NCI-H2081 (cell line): ENCODE measurements at places on chromosomes 3 and 15.

DNA sequence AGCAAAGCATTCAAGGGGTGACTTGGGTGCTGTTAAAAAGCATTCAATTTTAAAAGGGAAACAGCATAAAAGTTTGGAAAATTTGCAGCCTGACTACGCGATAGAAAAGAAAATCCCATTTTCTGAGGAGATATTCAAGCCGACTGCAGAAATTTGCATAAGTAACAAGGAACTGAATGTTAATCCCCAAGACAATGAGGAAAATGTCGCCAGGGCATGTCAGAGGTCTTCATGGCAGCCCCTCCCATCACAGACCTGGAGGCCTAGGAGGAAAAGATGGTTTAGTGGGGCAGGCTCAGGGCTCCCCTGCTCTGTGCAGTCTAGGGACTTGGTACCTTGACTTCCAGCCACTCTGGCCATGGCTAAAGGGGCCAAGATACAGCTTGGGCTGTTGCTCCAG, 93.1 kb downstream of the ISL2 start:
- no peak for DNase-seq

GRCh38 chr3:74067296-74067695, 442.6 kb upstream of the PDZRN3 start:
- peak; percentile 17 for DNase-seq

GRCh38 chr3:14258906-14259904, 80.6 kb downstream of the LSM3 start:
- no peak for DNase-seq

GRCh38 chr3:196569003-196569516, 600 bp downstream of the FBXO45 start:
- DNase-seq = peak; percentile 72

GRCh38 chr3:171874251-171874681, 31.1 kb downstream of the TMEM212 start:
- no peak for DNase-seq

DNA sequence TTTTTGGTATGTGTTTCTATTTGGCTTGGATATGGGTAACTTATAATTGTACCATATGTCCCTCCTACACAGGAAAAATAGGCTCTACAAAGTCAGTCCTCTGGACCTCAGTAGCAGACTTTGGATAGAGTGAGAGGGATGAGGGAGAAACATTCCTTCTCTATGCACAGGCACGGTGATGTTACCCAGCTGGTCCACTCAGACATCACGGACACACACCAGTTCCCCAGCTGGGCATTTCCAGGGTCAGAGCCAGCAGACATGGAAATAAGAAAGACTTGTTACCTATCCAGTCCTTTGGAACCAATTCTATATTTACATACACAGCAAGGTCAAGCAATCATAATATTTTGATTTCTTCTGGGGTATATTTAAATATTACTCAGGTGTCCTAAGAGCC, 433.1 kb upstream of the KCNMB2 start:
- DNase-seq = no peak

GRCh38 chr3:100426067-100426682, 24.8 kb downstream of the LNP1 start:
- DNase-seq = no peak

- DNase-seq = no peak
These were observed 47.8 kb downstream of the KBTBD8 start for GRCh38 chr3:67045711-67046465.

DNA sequence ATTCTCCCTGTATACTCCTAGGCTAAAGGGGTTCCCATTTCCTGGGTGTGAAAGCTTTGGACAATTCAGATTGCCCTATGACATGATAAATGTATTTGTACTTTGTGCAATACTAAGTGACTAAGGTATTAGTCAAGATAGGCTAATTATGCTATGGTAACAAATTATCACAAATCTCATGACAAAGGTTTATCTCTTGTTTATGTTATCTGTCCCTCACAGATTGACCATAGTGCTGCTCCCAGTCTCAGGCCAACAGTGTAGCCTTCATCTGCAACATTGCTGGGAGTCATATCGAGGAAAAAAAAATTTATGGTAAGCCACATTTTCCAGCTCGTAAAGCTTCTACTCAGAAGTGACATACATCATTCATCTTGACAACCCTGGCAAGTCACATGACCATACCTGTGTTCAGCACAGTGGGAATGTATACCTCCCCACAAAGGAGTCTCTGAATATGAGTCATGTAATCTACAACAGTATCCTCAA, 346.2 kb downstream of the IGSF11 start:
- DNase-seq = no peak

- DNase-seq = no peak
These were observed 74.3 kb downstream of the GABRB3 start for GRCh38 chr15:26698555-26698954.

GRCh38 chr3:186930641-186931531, 560 bp downstream of the ST6GAL1 start:
- DNase-seq = no peak

- DNase-seq = peak; percentile 69
These were observed 57.5 kb upstream of the LMCD1 start for GRCh38 chr3:8443829-8444791.

DNA sequence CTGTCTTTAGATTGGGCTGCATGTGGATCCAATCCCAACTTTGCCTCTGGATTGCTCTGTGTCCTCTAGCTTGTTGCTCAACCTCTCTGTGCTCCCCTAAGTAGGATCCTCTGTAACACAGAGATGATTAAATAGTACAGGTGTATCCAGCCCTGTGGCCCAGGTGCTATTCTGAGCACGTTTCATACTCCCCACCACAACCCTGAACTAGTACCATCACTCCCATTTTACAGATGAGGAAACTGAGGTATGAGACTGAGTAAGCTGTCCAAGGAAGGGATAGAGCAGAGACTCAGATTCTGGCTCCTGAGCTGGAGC, 7.2 kb downstream of the ISG20 start:
- no peak for DNase-seq

DNA sequence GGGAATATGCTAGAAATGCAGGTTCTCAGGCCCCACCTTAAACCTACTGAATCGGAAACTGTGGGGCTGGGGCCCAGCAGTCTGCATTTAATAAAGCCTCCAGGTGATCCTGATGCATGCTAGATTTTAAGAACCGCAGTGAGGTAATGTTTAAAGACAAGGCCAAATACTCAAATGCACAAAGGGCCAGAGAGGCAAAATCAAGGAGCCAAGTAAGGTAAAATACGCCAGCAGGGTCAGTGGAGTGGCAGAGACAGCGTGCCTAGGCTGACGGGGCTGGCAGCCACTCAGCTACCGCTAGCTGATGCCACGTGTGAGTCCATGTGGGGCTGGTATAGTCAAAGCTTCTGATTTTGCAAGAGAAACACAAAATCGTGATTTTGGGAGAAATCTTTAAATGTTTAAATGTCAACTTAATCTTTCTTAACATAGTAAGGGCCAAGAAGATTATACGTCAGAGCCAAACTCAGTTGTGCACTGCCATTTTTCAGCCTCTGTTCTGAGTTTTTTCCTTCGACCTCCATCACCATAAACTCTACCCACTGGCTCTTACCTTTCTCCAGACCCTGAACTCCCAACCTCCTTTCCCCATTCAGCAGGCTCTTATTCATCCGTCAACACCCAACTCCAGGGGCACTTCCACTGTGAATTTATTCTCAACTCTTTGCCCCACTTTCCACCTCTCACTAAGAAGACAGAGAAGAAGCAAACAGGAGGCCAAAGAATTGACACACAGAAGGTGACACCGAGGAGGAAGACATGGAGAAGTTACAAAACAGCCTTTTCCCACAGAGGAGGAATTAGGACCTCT, 136.6 kb upstream of the RAD18 start:
- no peak for DNase-seq

- no peak for DNase-seq
These were observed 34.5 kb upstream of the GABRG3 start for GRCh38 chr15:26936502-26936901.

DNA sequence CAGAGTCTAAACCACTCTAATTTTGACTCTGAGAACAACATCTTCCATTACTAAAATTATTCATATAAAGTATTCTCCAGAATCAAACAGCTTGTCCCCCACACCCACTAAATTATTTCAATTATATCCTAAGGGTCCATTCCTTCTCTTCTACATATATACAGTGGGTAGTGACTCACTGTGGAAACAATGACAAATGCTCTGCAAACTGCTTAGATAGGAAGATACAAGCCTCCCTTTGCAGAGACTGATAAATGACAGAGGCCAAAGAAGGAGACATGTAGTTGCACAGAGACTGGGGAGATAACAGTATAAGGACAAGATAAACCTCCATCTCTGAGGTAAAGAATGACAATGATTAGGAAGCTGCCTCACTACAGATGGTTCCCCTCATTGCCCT, 1087.4 kb downstream of the AGBL1 start:
- DNase-seq = no peak

- DNase-seq = no peak
These were observed 105.4 kb downstream of the HMG20A start for GRCh38 chr15:77525907-77526594.

GRCh38 chr15:48644827-48645557, 517 bp downstream of the FBN1 start:
- no peak for DNase-seq

DNA sequence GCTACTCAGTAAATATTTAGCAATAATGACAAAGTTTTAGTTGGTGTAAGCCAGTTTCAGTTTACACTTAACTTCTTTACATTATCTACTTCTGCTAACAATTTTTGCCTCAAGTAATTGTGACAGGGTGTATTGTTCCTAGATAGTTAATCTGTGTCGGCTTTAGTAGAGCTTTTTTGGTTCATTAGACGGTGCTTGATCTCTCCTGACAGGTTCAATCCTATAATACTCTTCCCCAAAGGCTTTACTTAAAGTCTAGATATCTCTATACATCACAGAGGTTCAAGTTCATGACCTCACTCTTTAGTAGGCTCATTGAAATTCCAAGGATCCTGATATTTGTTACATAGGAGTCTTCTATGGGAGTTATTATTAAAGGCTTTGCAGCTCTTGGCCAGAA, 365.6 kb upstream of the DPPA4 start:
- no peak for DNase-seq

- no peak for DNase-seq
These were observed 54.2 kb downstream of the RPL39L start for GRCh38 chr3:187085021-187085666.

GRCh38 chr3:62665627-62666437, 209.4 kb downstream of the CADPS start:
- DNase-seq = peak; percentile 60

GRCh38 chr3:151877269-151877668, 3.8 kb downstream of the SUCNR1 start:
- no peak for DNase-seq

- DNase-seq = peak; percentile 91
These were observed 8.3 kb downstream of the TMPRSS7 start for GRCh38 chr3:112042842-112043280.

GRCh38 chr3:36362216-36362615, 18.1 kb upstream of the STAC start:
- DNase-seq = no peak

DNA sequence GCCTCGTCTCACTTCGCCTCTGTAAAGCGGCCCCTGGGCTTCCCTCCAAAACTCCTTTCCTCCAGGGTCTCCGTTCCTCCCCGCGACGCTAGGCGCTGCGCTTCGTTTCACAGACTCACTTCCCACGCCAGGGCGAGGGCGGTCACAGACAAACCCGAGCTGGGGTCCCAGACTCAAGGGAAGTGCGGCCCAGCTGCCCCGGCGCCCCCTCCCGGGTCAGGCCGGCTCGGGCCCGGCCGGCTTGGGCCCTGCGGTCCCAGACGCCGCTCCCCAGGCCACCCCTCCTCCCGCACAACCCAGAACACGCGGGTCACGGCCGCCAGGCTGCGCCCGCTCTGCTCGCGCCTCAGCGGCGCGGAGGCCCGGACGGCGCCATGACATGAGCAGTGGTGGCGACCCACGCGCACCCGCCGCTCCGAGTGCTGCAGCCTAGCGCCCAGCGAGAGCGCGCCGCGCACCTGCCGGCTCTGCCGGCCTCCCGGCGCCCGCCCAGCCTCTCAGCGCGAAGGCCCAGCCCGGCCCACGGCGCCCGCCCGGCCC, 547 bp downstream of the NUP210 start:
- no peak for DNase-seq

DNA sequence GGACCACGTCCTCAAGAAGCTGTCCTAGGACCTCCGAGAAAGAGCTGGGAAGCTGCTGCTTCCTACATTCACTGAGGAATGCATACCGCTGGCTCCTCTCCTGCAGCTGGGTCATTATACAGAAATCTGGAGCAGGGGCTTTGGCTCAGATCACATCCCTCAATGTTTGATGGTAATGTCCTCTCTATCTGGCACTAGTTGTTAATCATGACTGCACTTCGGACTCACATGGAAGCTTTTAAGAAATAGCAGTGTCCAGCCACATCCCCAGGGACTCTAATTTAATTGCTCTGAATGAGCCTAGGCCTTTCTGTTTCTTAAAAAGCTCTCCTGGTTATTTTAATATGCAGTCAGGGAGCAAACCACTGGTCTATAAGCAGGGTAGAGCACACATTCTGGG, 25.7 kb upstream of the MYRIP start:
- no peak for DNase-seq

DNA sequence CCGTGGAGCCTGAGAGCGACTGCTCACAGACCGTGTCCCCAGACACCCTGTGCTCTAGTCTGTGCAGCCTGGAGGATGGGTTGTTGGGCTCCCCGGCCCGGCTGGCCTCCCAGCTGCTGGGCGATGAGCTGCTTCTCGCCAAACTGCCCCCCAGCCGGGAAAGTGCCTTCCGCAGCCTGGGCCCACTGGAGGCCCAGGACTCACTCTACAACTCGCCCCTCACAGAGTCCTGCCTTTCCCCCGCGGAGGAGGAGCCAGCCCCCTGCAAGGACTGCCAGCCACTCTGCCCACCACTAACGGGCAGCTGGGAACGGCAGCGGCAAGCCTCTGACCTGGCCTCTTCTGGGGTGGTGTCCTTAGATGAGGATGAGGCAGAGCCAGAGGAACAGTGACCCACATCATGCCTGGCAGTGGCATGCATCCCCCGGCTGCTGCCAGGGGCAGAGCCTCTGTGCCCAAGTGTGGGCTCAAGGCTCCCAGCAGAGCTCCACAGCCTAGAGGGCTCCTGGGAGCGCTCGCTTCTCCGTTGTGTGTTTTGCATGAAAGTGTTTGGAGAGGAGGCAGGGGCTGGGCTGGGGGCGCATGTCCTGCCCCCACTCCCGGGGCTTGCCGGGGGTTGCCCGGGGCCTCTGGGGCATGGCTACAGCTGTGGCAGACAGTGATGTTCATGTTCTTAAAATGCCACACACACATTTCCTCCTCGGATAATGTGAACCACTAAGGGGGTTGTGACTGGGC, 7.3 kb downstream of the FAM131A start:
- no peak for DNase-seq

GRCh38 chr3:64109438-64109837, 86.1 kb upstream of the PSMD6 start:
- DNase-seq = no peak

GRCh38 chr3:22526266-22526837, 676.8 kb upstream of the UBE2E2 start:
- DNase-seq = no peak
